ENCODE measurements at places on chromosomes 2 and 18.

- DNase-seq: no peak
Observed at GRCh38 chr2:157786663-157787363, 89.3 kb downstream of the ACVR1 start.

DNA sequence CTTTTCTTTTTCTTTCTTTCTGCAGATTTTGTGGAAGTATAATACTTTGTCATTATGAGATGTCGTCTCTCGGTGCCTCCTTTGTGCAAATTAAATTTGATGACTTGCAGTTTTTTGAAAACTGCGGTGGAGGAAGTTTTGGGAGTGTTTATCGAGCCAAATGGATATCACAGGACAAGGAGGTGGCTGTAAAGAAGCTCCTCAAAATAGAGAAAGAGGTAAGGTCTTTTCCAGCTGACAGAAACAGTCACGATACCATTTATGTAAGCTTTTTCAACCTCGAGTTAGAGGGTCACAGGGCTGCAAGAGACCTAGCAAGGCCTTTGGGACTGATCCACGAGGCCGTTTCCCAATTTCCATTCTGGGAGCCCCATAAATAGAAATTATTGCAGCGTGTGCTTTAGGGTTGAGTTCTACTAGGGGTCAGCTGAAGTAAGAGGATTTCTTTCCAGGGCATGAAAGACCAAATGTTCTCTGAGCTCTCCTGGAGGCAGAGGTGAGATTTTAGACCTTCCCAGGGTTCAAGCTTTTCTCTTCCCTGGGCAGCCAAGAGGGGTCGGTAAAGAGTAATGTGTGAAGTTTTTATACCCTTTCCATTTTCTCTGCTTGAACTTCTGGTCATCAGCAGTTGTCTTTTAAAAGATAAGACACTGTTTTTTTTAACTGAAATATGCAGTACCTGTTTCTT is 15.5 kb downstream of the MAP3K20 start:
- no peak for DNase-seq

DNA sequence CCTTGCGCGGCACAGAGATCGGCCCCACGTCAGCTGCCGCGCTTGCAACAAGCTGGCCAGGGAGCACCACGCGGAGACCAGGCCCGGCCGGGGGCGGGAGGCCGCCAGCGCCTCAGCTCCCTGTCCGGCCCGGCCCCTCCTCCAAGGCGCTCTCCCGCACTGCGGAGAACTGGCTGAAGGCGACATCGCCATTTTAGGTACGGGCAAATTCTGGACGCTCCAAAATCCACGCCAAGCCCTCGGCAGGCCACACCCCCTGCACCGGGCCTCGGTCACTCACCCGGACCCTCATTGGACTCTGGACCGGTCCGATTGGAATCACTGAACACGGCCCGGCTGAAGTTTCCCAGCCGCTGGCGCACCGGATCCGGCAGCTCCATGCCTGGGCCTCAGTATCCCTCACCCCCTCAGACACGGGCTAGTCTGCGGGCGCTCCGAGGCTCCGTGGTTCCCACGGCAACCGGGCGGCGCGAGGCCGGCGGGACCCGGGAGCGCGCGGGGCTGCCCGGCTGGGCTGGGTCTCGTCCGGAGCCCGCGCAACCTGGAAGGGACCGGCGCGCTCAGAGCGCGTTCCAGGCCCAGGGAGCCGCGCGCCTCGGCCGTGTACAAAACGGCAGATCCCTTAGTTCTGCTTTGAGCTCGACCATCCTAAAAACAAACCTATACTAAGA is at the start of gene TMEM17:
Gene TMEM17, minus strand, starts transcription at position 446 of the 671 bp plus-strand sequence. Its CDS starts 66 bp downstream, at position 380.
- peak; percentile 16 for DNase-seq

DNA sequence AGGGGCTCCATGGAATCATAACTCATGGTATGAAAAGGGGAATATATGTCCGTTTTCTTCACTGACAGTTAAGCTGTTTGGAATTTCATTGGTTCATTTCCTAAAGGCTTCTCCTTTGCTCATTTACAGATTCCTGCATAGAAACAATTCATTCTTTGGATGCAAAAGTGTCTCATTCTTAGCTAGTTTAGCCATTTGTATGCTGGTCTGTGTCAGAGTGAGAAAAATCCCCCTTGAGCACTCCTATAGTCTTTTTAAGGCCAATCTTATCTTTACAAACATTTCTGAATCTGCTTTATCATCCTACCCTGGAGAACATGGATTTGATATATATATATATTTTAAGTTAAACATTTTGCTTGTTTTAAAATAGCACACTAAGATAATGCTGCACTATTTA is 1260.9 kb upstream of the NRXN1 start:
- no peak for DNase-seq

GRCh38 chr2:216017365-216017764 is 4.0 kb upstream of the MREG start:
- DNase-seq: peak; percentile 37

GRCh38 chr2:190382851-190383250 is 25.3 kb upstream of the MFSD6 start:
- DNase-seq: peak; percentile 71

DNA sequence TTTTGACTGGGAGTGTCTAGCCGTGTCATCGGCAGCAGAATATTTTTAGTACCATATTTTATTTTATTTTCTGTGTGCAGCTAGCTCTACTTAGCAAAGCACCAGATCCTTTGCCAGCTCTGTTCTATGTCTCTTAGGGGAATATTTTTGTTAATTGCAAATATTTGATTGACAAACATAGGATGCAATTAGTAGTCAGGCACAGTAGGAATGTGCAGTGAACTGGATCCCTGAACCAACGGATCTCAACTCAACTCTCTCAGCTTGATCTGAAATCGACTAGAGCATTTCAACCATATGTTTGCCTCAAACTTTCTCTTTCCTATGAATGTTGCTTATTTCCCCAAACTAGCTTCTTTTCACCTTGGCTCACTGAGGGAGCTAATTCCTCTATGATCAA is 998.0 kb upstream of the FANCL start:
- DNase-seq: no peak

GRCh38 chr2:163610817-163611556 is 124.8 kb downstream of the FIGN start:
- no peak for DNase-seq

GRCh38 chr2:11798701-11799435 is 52.4 kb downstream of the LPIN1 start:
- DNase-seq: no peak

- no peak for DNase-seq
Observed at GRCh38 chr2:191319186-191319585, 74.0 kb downstream of the MYO1B start.

DNA sequence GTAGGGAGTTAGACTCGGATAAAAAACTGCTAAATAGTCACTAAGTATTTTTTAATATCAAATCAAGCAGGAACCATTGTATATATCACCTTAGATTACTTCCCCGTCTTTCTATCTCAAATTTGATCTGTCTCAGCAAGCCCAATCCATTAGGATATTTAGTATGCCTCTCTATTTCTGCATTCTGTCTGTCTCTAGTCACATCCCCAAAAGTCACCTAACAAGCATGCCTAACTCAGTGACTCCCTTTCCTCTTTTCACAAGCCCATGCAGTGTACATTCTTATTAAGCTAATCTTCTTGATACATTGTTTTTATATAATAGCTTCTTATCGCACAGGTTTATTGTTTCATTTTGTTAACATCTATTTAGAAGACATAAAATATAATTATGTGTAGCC is 57.8 kb downstream of the PDE1A start:
- no peak for DNase-seq

DNA sequence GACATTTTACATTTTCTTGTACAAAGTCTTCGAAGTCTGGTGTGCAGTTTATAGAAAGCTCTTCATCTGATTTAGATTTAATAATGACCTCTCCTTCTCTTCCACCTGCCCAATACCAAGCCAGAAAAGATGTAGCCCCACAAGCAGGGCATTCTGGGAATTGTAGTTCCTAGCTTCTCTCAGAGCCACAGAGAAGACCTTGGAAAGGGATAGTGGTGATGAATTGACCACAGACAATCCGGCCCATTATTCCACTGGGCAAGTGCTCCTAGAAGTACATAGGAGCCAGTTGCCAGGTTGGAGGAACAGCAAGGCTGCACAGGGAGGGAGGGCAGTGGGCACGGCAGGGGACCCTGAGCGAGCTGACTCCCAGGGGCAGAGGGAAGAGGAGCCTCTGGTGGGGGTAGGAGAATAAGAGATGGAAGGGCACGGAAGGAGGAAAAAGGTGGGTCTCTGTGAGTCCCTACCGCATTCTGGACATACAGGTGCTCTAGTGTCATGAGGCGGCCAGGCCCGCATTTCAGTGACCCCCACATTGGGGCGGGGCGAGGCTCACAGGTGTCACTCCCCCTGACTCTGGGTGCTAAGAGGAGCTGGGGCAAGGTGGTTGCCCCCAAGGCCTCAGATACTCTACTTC is 152.5 kb upstream of the HAAO start:
- DNase-seq: no peak

GRCh38 chr2:11719230-11719977 is 27.0 kb upstream of the LPIN1 start:
- DNase-seq: no peak

GRCh38 chr18:38454764-38455469 is 889.3 kb upstream of the CELF4 start:
- no peak for DNase-seq

- peak; percentile 53 for DNase-seq
Observed at GRCh38 chr2:101706819-101707177, 9.3 kb downstream of the MAP4K4 start.

DNA sequence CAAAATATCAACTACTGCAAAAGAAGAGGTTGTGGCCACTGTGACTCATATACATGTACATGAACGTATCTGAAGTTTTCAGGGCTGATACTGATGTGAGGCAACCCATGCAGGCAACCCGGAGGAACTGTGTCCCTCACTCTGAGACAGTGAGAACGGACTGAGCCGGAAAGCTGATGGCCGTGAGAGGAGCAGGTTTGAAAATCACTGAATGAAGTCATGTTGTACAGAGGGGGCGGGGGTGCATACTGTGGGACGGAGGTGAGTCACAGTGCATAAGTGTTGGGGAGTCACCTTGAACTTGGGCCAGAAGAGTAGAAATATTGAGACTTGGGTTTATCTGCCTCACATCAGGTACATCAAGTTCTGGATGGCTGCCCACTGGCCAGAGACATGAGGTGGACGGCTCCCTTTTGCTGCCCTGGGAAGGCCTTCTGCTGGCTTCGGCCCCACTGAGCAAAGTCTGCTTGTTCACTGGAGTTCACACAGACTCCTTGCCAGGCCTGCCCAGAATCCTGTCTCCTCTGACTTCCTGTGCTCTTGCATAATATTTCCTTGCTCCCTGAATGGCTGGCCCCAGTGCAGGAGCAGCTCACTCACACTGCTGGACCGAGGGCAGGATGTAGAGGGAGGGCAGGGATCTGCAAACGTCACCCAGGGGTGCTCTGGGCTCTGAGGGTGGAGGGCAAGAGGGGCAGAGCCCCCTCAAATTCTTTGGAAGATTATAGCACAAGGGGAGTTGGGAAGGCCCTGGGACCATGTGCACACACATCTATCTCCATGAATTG is 18.1 kb downstream of the EPAS1 start:
- no peak for DNase-seq

GRCh38 chr18:1017227-1018058 is 112.8 kb downstream of the ADCYAP1 start:
- no peak for DNase-seq

GRCh38 chr2:157990173-157990572 is 111.5 kb upstream of the UPP2 start:
- no peak for DNase-seq

GRCh38 chr2:188203776-188204175 is 87.9 kb upstream of the GULP1 start:
- DNase-seq: no peak

DNA sequence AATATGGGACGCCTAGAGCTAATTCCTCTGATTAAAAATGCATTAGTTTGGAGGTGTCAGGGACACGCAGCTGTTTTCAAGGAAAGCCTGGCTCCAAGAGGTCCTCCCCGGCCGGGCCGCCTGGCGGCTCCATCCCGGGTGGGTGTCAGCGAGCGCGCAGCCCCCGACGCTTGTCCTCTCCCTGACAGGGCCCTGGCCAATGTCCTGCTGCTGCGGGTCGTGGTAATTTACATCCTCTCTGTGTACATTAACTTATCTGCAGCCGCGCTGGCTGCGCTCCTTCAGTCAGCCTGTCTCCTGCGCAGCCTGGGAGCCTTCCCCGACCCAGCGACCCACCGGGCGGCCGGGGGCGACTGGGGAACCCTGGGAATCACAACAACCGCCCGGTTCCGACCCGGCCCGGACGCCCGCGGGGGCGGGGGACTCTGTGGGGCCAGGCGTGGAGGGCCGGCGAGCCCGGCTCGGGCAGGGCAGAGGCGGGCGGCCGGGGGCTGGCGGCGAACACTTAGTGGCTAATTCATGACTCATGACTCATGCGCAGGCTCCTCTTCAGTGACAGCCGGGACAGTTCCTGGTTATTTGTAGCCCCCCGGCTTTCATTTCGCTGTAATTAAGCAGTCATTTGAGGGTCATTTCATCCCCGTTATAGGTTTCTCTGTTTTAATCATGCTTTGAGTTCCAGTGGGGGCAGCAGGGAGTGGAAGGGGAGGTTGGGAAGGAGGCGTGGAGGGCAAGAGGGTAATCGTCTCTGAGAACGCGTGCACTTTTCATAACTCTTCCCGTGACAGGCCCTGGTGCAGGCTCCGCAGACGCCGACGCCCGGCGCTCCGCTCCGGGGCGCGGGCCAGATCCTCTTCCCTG is 141.9 kb upstream of the CTAGE1 start:
- DNase-seq: no peak

- no peak for DNase-seq
Observed at GRCh38 chr2:110688594-110689091, 10.8 kb upstream of the BUB1 start.

- no peak for DNase-seq
Observed at GRCh38 chr2:187224989-187225388, 223.1 kb downstream of the CALCRL start.

- DNase-seq: peak; percentile 61
Observed at GRCh38 chr18:48676756-48677368, 138.0 kb downstream of the CTIF start.

DNA sequence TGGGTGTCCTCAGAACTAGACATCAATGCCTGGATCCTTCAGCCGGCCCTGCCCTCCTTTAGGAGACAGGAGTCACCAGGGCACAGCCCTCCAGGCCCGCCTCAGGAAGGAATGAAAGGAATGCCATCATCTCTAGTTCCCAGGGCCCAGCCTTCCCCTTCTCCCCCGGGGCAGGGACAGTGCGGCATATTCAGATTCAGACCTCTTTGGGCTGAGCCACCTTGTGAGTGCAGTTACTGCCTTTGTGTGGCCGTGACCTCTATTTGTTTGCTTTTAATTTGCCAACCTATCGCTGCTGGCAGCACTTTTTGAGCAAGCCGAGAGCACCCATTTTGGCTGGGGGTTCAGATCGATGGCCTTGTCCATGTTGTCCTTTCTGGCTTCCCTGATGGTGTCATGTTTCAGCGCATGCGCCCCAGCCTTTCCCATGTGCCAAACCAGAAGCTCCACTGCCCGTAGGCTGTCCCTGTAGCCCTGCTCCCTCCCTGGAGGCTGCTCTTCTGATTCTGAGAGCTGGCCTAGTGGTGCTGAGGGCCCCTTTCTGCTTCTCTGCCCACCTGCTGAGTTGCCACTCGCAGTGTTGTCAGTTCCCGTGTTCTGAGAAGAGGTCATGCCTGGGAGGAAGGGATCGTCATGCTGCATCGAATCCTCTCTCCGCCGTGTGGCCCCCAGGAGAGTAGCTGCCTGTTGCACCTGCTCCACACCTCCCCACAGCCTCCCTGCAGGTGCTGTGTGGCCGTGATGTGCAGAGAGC is 10.9 kb downstream of the ANKRD23 start:
- no peak for DNase-seq

GRCh38 chr2:157790780-157791179 is 85.3 kb downstream of the ACVR1 start:
- DNase-seq: no peak

All from CD4-positive, alpha-beta T cell treated with Interleukin-2 at 100 ng/mL for 4 hours (primary cell).